ENCODE measurements at places on chromosomes 16 and 17.

GRCh38 chr16:23334950-23335349, 32.8 kb downstream of the SCNN1B start:
- no peak for DNase-seq

GRCh38 chr17:33623841-33624240, 330.7 kb upstream of the ASIC2 start:
- DNase-seq = no peak

- no peak for DNase-seq
Measured at GRCh38 chr17:57890857-57891232, 41.0 kb upstream of the MRPS23 start.

DNA sequence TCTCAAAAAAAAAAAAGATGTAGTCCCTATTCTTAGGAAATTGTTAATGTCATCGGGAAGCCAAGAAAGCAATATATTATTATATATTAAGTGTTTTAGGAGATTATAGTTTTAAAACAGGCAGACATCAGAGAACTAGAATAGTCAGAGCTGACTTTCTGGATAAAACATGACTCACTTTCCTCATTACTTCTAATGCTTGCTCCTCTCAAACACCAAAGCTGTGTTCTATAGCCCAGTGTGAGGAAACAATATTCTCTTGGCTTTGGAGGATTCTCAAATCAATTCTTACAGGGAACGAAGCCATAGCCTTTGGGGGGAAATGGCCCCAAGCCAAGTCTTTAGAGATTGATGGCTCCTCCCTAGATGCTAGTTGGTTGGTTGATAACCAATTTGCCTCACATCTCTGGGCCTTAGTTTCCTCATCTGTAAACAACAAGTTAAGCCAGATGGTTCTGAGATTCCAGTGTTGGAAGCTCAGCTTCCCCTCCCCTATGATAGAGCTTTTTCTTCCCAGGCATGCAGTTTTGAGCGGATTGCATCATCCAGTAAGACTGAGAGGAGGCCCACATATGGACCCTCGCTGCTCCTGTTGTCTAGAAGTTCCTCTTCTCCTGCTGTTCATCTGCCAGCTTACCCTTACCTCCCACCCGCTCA, 12.4 kb downstream of the NMT1 start:
- DNase-seq = no peak

DNA sequence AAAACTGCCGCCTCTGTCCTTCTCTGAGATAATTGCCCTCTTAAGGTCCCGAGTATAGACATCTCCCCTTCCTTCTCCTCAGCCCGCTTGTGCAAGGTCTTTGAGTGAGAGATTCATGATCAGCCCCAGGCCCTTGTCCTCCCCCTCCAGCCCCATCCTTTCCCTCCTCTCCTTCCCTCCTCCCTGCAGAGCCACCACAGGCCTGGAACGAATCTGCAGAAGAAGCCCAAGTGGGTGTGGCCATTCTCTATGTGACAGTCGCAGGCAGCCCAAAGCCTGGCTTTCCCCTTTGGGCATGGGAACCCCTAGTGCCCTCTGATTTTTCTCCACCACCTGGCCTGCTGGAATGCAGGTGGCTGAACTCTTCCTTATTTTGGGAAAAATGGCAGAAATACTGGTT, 7.2 kb upstream of the NDRG4 start:
- DNase-seq = no peak

- no peak for DNase-seq
Measured at GRCh38 chr16:50038286-50038685, 13.3 kb downstream of the CNEP1R1 start.

GRCh38 chr17:80850109-80850508, 141.5 kb upstream of the CHMP6 start:
- no peak for DNase-seq

DNA sequence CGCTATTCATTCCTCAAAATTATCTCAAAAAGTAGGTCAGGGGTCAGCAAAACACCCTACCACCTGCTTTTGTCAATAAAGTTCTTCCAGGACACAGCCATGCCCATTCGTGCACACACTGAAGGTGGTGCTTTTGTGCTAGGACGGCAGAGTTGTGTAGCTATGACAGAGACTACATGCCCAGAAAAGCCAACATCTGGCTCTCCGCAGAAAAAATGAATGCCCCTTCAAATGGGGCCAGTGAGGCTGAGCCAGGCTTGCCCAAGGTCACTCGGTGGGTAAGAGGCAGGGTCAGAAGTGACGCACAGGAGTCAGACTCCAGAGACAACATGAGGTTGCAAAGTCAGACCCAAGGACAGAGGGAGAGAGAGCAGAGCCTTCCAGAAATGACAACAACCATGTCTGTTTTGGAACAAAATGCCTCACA, 200.1 kb downstream of the XYLT1 start:
- DNase-seq = no peak

GRCh38 chr16:57165938-57166337, 19.9 kb downstream of the PSME3IP1 start:
- no peak for DNase-seq

DNA sequence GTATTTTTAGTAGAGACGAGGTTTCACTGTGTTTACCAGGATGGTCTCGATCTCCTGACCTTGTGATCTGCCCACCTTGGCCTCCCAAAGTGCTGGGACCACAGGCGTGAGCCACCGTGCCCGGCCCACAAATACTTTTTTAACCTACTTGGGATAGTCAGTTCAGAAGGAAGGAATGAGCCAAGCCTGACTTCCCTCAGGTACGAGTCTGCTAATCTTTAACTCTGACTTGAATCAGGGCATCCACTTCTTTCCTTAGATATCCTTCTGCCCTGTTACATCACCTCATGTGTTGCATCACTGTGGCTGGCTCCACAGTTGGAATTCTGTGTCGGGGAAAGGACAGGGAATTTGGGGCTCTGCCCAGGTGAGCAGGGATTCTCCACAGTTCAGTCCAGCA, 120.8 kb downstream of the MSI2 start:
- no peak for DNase-seq

- no peak for DNase-seq
Measured at GRCh38 chr17:72349491-72349995, 228.7 kb downstream of the SOX9 start.

DNA sequence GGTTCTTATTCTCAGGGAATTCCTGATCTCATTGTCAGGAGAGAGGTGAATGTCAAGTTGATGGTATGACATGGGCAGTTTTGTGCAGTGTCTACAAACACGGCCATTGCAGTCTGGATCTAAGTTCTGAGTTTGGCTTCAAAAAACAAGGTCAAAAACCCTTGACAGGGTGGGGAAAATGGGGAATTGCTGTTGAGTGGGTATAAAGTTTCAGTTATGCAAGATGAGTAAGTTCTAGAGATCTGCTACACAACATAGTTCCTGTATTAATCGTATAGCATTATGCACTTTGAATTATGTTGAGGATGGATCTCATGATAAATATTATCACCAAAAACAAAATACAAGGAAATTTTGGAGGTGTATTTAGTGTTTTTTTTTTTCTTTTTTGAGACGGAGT, 36.6 kb upstream of the CARMIL2 start:
- DNase-seq = no peak
